Left renal pelvis (tissue), 4 donors: ENCODE measurements at places on chromosomes 16 and 17.

DNA sequence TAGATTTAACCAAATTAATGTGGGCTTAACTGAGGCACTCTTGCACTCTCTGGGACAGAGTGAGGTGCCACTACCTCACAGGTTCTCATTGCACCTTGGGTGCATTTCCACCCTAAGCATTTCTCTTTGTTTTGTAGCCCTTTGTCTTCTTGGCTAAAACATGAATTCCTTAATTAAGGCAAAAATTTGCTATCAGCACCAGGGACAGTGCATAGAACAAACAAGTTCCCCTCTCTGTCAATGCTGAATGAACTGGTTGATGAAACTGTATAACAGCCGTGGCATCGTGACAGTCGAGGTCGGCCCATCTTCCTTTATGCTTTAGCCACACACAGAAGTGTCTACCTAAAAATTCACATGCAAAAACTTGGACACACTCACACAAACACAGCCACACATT is 74.8 kb downstream of the HS3ST2 start:
- no peak for DNase-seq

DNA sequence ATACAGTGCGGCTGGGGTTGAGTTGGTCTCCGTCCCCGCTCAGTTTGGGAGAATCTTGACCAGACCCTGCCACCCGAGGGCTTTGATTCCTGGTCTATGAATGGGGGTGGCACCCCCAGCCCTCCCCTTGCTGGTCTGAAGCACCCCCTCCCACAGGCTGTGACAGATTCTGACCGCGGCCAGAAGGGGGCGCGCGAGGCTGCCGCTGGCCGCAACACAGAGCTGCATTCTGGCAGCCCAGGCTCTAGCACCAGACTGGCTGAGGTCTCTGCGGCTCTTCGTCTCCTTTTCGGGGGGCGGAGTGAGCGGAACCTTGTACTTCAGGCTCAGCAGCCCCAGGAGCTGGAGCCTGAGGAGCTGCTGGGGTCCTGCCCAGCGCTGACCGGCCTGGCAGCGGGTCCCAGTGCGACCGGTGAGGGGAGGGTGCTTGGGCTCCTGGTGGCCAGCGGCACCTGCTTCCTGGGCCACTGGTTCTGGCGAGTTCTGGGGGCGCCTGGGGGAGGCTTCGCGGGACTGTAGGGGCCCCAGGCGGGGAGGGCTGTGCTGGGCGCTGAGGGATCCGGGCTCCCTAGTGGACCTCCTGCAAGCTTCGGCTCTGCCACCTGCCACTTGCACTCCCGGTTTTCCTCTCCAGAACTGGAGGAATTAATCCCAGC is 1011.6 kb downstream of the KCNJ18 start:
- no peak for DNase-seq

DNA sequence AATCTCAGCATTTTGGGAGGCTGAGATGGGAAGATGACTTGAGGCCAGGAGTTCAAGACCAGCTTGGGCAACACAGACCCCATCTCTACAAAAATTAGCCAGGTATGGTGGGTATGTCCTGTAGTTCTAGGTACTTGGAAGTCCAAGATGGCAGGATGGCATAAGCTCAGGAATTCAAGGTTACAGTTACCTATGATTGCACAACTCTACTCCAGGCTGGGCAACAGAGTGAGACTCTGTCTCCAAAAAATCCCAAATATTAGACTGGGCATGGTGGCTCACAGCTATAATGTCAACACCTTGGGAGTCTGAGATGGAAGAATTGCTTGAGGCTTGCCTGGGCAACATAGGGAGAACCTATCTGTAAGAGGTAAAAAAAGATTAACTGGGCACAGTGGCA is 63.4 kb downstream of the CRLF3 start:
- no peak for DNase-seq

DNA sequence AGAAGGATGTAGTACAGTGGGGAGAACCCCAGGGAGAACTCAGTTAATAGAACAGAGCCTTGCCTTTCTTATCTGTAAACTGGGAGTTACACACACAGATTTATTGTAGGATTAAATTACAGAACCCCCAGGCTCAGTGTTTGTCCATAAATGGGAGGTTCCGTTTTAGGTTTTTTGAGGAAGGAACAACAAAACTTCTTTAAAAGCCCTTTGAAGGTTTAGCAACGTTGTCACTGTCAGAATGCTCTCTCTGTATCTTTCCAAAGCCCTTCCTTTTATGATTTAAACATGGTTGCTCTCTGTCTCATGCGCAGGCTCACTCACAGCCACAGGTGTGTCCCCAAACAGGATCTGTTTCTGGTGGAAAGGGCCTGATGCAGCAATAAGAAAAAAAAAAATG is 9.4 kb upstream of the GNA13 start:
- no peak for DNase-seq

DNA sequence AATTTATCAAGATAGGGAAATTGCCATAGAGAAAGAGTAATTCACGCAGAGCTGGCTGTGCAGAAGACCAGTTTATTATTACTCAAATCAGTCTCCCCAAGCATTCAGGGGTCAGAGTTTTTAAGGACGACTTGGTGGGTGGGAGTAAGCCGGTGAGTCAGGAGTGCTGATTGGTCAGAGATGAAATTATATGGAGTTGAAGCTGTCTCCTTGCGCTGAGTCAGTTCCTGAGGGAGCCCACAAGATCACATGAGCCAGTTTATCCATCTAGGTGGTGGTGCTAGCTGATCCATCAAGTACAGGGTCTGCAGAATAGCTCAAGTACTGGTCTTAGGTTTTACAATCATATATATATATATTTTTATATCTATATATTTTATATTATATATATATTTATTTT is 6.0 kb upstream of the AQP8 start:
- DNase-seq = no peak

- no peak for DNase-seq
These were observed 307.6 kb downstream of the ZFHX3 start for GRCh38 chr16:72740347-72740746.

- DNase-seq = peak; percentile 59
These were observed 756 bp downstream of the TAX1BP3 start for GRCh38 chr17:3667366-3668278.

GRCh38 chr16:53901408-53901807 is 197.5 kb downstream of the FTO start:
- no peak for DNase-seq

DNA sequence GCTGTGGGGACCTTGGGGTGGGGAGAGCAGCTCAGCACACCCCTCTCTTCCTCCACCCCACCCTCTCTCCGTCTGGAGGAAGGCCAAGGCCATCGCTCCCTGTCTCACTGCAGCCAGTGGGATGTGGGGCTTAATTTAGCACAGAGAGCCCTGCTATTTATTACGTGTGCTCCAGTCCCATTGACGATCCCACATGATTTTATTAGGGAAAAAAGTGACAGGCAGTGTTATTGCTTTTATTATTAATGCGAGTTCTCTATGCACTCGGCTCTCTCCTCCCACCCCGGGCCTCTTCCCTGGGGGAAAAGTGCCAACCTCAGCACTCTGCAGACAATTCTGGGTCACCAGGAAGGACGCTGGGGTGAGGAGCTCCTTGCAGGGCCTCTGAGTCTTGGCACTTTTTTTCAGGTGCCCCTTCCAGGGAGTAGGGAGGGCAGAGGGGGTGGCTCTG is 57.3 kb downstream of the MGAT5B start:
- peak; percentile 18 for DNase-seq

DNA sequence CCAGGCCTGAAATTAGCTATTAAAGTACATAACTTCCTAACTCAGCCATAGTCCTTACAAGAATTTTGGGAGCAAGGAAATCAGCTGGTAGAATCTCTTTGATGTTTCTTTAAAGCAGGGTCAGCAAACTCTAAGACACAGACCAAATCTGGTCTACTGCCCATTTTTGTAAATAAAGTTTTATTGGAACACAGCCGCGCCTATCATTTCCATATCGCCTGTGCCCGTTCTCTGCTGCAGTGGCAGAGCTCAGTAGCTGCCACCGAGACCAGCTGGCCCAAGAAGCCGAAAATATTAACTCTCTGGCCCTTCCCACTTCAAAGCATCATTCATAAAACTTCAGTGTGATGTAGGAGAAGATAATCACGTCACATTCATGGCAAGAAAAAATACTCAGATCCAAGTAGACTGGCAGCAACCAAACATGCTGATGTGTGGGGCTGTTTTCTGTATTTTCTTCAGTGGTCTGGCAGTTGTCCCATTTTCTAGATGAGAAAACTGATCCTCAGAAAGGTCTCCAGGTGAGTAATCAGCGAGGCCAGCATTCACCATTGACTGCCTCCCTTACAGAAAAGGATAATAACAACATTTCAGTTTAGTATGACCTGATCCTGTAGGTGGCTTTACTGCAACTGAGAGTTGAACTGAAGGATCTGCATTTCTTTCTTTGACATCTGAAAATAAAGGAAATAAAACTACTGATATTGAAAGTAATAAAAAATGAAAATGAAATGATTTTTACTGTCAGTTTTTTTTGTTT is 18.0 kb upstream of the HSBP1 start:
- DNase-seq = no peak

DNA sequence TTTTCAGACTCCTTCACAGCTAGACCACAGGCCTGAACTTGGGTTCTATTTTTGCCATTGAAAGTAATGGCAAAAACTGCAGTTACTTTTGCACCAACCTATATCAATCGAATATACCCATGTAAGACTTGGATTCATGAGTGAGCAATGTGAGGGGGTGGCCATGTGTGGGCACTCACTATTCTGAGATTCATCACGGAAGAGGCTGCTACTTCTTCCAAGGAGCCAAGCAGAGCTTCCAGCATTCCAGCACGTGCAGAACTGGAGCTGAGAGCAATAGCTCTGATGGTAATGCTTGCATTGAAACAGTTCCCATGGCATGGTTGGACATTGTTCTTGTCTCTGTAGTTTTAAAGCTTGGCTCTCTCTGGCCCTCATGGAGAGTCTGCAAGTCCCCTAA is 327.6 kb downstream of the CA10 start:
- no peak for DNase-seq

DNA sequence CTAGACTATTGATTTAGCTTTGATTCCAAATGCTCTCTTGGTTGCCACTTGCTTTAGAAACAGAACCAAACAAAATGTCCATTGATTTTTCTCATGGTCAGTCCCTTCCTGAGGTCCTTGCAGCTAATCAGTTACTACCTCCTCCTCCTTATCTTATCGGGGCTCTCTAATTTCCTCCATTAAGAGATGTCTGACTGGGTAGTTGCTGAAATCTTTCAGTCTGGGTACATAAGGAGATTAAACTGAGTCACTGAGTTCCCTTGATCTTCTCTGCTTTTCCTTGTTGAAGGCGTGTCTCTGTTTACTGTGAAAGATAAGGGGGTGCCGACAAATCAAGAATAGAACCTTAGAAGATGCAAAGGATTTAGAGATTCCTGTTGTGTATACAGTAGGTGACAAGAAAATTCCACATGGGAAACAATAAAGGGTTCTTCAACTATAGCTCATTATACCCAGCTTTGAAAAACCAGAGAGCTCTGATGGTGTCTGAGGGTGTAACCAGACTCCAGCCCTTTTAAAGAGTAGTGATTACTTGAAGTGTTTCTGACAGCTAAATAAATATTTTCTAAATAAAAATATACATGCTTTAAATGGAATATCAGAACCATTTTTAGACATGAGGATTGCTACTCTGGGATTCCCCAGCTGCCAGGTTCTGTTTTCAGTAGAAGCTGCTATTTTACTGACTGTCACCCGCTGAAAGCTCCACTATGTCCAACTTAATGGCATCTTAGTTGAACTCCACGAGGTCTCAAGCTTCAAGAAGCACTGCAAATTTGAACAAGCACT is 791.3 kb upstream of the SOX9 start:
- no peak for DNase-seq

DNA sequence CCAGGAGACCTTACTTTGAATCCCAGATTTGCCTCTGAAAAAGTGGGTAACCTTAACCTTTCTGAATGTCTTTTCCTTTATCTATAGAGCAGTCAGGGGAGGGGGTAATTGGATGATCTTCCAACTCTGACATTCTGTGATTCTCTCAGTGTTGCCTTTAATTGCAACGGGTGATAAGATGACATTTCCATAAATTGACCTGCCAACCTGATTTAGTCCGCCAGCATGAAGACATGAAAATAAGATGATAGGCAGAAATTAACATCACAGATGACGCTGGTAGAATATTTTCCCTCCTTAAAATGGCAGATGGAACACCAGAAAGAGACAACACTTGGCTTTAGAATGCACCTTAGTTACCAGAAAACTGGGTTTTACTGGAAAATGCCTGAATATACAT is 72.6 kb downstream of the VAT1L start:
- DNase-seq = no peak

DNA sequence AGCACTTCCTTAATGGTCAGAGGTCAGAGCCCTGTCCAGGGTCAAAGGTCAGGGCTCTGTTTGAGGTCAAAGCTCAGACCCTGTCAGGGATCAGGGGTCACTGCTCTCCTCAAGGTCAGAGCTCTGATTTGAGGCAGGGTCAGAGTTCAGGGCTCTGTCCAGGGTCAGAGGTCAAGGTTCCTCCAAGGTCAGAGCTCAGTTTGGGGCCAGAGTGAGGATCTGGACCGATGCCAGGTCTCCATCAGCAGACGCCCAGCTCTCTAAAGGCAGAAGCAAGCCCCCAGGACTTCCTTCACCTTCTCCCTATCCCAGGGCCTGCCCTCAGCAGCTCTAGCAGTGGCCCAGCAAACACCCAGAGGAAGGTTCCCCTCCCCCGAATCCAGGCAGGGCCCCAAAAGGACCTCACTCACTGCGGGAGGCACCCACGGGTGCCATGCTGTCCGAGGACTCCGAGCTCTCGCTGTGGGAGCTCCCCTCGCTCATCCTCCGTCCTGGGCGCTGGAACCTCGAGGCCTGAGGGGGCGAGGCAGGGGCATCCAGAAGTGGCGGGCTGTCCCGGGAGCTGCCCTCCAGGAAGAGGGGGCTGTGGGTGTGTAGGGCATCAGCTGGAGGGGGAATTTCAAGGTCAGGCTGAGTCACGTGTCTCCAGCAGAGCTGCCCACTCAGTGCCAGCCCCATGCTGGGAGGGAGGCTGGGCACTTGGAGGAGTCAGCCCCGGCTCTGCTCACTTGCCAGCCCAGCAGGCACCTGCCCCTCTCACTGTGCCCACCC is 26.7 kb downstream of the PIMREG start:
- DNase-seq = no peak

DNA sequence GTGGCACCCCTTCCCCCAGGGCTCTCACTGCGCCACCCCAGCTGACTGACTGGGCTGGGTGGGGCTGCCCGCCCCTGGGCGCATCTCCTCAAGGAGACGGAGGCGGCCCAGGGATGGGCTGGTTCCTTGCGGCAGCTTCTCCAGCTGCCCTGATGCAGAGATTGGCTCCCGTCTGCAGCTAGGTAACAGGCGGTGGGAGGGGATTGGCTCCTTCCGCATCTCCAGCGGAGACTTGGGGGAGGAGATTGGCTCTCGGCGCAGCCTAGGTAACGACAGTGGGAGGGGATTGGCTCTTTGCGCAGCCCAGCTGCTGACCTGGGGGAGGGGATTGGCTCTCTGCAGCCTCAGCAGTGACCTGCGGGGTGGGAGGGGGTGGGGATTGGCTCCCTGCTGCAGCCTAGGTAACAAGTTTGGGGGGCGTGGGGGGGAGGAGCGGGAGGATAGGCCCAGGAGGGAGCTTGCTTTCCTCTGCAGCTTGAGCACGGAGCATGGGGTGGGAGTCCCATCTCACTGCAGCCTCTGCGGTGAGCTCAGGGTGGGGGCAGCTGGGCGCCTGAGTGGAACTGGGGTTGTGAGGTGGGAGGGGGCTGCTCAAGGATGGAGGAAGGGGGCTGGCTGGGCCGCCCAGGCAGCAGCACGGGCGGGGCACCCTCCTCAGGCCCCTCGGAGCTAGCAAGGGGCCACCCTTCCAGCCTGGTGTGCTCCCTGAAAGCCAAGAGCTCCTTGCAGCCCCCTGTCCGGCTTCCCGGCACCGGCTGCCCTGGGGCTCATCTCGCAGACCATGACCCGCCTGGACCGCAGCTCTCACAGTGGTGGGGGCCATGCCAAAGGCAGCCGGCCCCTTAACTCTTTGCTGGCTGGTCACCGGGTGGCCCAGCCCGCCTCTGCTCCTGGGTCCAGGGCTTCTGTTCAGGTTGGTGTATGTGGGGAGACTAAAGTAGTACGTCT is 6.4 kb downstream of the NFE2L1 start:
- DNase-seq = peak; percentile 81
